Activated T-helper 1 cell treated with Interleukin-2 at 50 U/mL for 16 hours (primary cell): ENCODE measurements at places on chromosomes 16 and 17.

DNA sequence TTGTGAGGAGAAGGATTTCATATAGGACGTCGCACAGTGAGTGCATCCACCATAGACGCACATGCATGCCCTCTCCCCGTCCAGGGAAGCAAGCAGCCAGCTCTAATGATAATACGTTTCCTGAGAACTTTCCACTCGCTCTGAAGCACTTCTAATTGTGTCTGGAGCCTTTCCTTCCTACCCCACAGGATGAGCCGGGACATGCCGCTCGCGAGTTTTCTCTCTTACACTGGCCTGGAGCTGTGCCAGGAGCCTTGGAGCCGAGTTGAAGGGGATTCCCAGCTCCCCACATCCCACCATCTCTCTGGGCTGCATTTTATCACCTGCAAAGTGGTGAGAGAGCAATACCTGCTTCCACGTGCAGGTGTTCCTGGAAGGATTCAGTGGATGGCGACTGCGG, 368.1 kb downstream of the C16orf95 start:
- no peak for DNase-seq

DNA sequence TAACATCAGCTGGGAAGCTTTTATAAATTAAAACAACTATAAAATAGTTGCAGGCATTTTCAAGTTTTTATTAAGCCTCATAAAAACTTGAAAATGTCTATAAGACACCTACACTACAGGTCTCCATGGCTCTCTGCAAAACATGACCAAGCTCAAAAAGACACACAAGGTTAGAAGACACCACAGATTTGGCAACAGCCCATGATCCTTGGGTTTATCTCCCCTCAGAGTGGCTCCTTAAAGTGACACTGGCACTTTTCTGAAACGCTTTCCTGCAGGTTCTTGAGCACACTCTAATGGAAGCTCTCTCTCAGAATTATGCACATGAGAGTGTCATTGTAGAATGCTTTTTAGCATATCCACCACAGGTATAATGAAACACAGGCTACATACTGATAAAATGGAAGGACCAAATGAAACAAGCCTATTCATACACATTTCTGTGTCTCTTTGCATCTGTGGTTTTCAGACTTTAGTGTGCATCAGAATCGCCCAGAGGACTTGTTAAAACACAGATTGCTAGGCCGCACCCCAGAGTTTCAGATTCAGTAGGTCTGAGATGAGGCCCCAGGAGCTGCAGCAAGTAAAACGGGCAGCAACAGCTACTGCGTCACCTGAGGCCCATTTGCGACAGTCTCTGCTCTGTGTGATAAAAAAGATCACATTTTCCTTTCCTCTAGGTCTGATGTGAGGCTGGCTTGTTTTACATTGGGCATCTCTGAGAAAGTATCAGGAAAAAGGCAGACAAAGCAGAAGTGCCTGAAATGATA, 75.0 kb upstream of the WSB1 start:
- no peak for DNase-seq

DNA sequence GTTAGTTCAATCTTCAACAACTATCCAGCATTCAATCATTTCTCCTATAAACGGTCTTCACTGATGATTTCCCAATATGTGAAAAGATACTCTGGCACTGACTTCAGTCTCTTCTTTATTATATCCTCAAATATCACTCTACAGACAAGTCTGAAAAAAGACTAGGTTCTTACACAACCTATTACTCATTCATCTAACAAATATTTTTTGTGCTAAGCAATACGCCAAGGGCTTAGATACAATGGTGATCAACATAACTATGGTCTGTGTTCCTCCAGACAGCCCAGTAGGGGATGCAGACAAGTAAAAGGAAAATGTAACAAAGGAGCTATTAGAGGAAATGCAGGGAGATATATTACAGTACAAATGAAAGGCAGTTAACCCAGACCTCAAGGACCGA, 63.9 kb downstream of the MYO1D start:
- no peak for DNase-seq

DNA sequence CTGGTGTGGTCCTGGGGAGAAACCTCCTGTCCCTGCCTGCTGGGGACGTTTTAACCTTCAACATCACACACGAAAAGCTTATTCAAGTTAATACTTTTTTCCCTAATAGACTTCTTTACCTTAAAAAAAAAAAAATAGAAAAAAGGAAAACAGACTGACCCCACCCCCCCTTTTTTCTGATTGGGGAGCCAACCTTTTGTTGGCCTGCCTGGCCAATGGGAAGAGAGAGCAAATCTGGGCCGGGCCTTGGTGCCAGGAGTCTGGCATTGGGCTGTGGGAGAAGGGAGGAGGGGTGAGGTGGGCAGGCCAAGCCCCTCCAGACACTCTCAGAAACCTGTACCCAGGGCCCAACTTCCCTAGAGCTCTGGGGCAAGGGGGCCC, 3.0 kb downstream of the CBX8 start:
- no peak for DNase-seq

DNA sequence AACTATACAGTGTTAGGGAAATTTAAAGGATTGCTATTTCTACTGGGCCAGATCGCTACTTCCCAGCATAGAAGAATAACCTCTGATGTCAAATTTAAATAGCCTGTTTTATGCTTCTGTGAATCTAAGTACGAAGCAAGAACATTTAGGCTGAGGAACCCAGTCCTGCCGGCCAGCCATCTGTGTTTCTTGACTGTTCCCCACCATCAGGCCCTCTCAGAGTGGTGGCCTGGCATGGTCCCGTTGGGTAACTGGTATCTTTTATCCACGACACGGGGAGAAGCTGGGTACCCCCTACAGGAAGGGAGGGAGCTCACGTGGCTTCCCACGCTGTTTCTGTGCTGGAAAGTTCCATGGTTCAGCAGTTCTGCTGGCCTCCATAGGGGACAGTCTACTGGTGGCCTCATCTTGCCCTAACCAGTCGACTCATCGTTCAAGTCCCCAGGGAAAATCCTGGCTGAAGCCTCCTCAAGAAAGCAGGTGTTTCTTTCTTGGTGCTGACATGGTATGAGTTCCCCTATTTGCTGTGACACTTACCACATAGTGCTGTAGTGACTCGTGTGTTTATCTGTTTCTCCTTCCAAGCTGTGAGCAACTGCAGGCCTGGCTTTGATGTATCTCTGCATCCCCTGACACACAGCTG, 201.7 kb upstream of the NLRP1 start:
- DNase-seq, result no peak

DNA sequence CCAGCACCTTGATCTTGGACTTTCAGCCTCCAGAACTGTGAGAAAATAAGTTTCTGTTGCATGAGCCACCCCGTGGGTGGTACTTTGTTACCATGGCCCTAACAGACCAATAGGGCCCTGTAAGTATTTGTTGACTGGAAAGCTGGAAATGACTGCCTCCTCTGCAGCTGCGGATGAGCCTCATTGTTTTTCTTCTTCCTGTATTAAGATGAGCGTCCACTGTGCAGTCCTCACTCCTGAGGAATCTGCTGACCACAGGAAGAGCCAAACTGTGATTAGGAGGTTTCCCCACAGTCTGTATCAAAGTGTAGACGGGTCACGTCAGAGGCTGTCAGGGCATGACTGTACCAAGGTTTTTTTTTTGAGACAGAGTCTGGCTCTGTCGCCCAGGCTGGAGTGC, 12.2 kb upstream of the AKTIP start:
- no peak for DNase-seq

DNA sequence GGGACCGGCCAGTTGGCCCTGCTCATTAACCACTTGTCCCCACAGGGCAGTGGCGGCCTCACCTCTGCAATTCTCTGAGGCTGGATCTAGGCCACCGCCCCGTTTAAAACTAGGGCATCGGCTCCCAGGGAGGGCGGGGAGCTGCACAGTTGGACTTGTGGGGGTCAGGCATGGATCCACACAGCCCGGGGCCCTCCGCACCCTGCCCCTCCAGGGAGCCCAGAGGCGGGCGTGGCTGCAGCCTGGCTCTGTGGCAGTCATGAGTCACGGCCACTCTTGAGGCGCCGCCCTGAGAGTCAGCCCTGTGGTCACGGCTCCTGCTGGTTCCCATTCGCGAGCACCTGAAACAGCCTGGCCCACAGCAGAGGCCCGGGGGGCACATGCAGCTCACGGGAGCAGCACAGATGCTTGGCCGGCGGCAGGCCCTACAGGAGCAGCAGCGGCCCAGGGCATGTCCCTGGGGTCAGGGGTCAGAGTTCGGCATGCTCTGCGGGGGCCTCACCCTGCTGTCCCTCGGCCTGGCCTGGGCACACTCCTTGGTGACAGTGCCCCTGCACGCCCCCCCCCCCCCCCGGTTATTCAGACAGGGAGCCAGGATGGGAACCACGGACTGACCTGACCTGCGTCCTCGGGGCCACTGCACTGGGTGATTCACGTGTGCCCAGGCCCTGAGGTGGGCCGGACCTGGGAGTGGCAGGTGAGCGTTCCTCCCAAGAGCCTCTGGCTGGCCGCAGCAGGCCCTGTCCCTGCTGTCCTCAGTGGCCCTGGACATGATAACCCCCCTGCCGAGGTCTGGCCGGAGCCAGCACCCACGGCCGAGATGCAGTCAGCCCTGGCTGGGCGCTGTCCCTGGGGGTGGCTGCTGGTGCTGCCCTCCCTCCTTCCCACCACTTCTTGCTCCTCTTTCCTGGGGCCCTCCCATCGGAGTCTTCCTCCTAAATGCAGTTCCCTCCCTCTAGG, 8.2 kb downstream of the CAPN15 start:
- no peak for DNase-seq

- no peak for DNase-seq
Observed at GRCh38 chr16:31351246-31351941, 3.6 kb upstream of the ITGAX start.

DNA sequence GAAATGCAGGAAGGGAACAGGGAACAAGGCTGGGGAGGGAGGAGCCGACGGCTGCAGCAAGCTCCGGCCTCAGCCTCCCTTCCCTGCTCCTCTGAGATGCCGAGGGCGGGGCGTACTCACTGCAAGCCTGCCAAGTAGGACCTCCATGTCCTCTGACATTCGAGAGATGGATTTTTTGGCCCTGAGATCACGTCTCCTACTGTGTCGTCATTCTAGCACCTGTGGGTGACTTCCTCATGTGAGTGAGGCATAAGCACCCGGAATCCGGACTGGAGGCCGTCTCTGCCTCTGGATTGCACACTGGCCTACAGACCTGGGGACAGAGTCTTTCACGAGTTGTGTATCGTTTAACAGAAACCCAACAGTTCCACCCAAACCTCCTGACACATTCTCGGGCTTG, 14.5 kb downstream of the MRM3 start:
- DNase-seq, result no peak

- DNase-seq, result no peak
Observed at GRCh38 chr16:59892376-59892775, 1158.3 kb upstream of the GOT2 start.

GRCh38 chr17:81428948-81429774, 33.9 kb downstream of the BAHCC1 start:
- DNase-seq, result no peak

DNA sequence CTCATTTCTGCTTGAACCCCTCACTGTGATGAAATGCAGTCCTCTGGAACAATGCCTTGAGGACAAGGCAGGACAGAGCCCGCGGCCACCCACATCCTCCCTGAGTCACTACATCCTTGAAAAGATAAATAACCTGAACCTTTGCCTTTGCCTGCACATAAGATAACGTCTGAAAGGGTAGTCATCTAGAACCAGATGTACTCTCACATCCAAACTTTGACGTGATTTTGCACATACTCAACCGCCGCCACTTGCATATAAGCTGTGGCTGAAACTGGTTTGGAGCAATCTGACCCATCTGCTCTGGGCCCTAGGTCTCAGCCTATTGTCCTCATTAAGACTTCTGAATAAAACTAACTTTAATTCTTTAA, 252.1 kb downstream of the PHKB start:
- no peak for DNase-seq

DNA sequence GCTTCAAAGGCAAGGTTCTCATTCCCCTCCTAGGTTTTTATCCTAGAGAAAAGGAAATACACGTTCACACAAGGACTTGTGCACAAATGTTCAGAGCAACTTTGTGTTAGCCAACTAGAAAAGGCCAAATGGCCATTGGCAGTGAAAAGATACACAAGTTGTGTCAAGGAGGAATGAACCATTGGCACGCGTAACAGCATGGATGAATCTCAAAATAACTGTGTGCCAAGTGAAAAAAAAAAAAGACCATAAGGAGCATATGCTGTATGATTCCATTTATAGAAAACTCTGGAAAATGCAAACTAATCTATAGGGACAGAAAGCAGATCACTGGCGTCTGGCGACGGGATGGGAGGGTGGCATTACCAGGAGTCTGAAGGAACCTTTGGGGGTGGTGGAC, 333.8 kb downstream of the SNX29 start:
- no peak for DNase-seq

- DNase-seq, result no peak
Observed at GRCh38 chr16:15900901-15901500, 12.6 kb upstream of the CEP20 start.

DNA sequence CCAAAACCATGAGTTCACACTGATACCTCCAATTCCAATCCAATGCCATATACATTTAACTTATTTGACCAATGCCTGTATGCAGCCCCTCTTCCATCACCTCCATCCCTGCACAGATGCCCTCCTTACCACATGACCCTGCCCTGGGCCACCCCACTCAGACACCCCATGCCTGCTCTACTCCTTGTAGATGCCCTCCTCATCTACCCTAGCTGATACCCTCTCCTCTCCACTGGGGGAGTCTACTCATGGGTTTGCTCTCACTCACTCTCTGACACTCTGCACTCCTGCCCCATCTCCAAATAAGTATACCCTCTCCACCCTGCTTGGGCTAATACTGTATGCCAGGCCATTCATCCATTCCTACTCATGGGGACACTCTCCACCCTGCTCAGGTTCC, 16.0 kb upstream of the CMTM4 start:
- DNase-seq, result no peak

- no peak for DNase-seq
Observed at GRCh38 chr17:1030684-1031532, 34.0 kb downstream of the TIMM22 start.

GRCh38 chr16:49883076-49884014, 27.4 kb upstream of the ZNF423 start:
- DNase-seq, result no peak

DNA sequence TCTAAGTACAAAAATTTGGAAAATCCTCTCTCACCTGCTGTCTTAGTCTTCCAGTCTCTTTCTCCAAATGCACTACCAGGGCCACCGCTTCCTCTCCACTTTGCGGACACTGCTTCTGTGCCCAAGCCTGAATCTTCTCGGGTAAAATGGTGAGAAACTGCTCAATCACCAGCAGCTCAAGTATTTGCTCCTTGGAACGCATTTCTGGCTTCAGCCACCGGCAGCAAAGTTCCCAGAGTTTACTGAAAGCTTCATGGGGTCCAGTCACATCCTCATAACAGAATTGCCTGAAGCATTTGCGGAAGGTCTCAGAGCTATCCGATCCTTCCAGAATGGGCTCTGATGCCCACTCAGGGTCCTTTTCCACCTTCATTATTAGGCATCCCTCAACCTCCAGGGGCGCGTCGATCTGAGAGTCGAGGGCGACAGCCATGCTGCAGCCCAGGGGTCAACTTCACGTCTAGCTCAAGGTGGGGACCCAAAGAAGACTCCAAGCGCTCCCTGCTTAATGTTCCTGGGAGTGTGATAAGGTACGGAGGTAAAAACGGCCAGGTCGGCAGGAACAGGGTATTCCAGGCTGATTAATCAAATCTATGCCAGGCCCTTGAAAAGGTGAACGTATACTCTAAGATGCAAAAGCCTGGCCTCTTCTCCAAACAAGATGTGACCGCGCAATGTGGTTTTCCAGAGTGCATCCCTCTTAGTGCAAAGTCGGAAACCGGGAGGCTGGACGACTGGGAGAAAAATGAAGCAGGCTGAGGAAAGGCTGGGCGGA, 763 bp downstream of the ZKSCAN2 start:
- no peak for DNase-seq
